ENCODE measurements at places on chromosomes 5 and 9. TPM values are rescaled to one million over a fixed set of nuclear protein-coding genes. Genes with fewer than 3 reads are reported as not detected.

DAPK1 gene
- total RNA-seq = 31.4 TPM

SMU1 gene
- total RNA-seq = 27.7 TPM

CTXN3 gene
- total RNA-seq = not detected

RANBP3L gene
- 0.05 TPM for total RNA-seq

IRX1 gene
- total RNA-seq = 0.75 TPM

GHR gene
- total RNA-seq = 60.6 TPM

CLPTM1L gene
- 632 TPM for total RNA-seq

PDE8B gene
- not detected for total RNA-seq

NMUR2 gene
- not detected for total RNA-seq

CMYA5 gene
- total RNA-seq = 0.11 TPM

SLC6A18 gene
- total RNA-seq = not detected

SPINK6 gene
- 0.61 TPM for total RNA-seq

FOXD4L3 gene
- not detected for total RNA-seq
